ENCODE measurements at places on chromosomes 3 and 15.

GRCh38 chr3:186966406-186966805 is 36.1 kb downstream of the ST6GAL1 start:
- DNase-seq, result no peak

GRCh38 chr3:157027861-157028745 is 131.8 kb downstream of the CCNL1 start:
- DNase-seq, result no peak

DNA sequence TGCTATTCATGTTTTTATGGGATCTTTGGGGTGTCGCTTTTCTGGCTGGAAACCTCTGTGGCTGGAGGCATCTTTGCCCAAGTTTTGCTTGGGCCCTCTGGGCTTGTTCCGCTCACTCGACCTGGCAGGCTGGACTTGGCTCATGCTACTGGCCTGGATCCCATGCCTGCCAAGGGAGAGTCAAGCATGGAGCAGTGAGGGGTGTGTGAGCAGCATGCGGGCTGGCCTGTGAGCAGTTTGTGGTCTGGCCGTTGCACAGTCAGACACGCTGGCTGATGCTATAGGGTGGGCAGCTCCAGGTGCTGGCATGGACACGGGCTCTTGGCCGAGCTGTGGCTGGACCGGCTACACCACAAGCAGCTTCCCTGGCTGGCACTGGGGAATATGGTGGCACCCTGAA is 491.1 kb downstream of the AGBL1 start:
- DNase-seq, result no peak

DNA sequence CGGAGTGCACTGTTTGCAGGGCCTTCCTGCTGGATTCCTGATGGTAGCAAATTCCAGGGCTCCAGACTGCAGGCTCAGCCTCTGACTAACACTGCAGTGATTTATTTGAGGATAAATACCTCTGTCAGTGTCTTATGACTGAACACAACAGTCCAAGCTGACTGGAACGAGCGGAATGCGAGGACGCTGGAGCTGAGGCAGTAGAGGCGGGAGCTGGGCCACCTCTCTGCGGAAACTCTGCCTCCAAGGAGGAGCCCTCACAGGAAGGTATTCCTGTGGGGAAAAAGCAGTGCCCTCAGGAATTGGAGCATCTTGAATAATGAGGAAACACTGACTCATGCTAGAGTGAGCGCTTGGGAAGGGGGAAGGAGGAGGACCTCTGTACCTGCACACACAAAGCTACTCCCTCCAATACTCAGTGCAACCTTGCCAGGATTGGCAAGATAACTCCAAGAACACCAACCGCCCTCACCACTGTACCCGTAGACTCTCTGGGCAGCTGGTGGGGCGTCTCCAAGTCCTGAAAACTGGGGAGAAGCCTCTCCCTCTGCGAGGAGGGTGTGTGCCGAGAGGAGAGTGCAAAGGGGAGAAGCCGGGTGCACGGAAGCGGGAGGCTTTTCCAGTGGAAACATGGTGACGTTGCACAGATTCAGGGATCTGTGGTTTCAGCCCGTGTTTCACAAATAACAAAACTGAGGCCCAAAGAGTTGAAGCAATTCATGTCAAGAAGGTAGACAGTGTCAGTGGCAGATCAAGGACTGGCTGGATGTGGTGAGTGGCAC is 43.0 kb downstream of the VGLL4 start:
- no peak for DNase-seq

DNA sequence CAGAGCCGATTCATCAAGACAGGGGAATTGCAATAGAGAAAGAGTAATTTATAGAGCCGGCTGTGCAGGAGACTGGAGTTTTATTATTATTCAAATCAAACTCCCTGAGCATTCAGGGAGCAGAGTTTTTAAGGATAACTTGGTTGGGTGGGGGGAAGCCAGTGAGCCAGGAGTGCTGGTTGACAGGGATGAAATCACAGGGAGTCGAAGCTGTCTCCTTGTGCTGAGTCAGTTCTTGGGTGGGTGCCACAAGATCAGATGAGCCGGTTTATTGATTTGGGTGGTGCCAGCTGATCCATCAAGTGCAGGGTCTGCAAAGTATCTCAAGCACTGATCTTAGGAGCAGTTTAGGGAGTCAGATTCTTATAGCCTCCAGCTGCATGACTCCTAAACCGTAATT is 95.4 kb upstream of the CCDC80 start:
- DNase-seq, result no peak

DNA sequence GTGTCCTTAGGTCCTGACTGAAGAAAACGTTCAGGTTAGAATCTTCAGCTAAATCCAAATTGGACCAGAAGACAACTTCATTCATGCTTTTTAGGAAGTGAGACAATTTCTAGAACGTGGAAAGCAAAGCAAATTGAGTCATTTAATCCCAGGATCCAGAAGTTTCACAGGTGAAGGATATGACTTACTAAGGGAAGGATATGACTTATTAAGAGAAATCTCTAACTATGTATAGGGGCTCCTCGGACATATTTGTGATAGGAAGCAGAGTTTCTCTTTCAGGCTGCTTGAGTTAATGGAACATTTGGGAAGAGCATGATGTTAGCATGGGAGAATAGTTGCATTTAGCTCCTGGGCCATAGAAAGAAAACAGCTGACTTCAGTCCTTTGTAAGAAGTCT is 16.1 kb upstream of the PLOD2 start:
- DNase-seq, result no peak

GRCh38 chr15:97482521-97482920 is 478.0 kb upstream of the ARRDC4 start:
- no peak for DNase-seq

- no peak for DNase-seq
Measured at GRCh38 chr3:88742674-88743507, 364.5 kb upstream of the EPHA3 start.

GRCh38 chr3:57735405-57735804 is 20.7 kb upstream of the SLMAP start:
- DNase-seq, result no peak

GRCh38 chr3:14802381-14802731 is 16.4 kb upstream of the FGD5 start:
- no peak for DNase-seq

GRCh38 chr3:180265551-180265950 is 228.8 kb upstream of the PEX5L start:
- no peak for DNase-seq

- DNase-seq, result no peak
Measured at GRCh38 chr15:51117270-51117669, 22.6 kb upstream of the TNFAIP8L3 start.

GRCh38 chr3:126961191-126961790 is 21.6 kb upstream of the PLXNA1 start:
- no peak for DNase-seq

DNA sequence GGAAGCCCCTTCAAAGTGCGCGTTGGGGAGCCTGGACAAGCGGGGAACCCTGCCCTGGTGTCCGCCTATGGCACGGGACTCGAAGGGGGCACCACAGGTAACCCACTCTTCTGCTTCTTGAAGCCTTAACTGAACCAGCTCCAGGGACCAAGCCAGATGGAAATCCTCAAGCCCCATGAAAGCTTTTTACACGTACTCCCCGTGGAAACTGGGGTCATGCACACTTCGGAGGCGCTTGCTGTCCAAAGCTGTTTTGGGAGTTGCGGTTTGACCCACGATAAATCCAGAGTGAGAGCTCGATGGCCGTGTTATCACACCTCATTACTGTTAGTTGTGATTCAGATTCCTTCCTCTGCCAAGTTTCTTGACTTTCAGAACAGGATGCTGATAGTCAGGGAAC is 47.5 kb downstream of the DNASE1L3 start:
- DNase-seq, result no peak

GRCh38 chr3:156601497-156601896 is 46.6 kb upstream of the SSR3 start:
- DNase-seq, result no peak

DNA sequence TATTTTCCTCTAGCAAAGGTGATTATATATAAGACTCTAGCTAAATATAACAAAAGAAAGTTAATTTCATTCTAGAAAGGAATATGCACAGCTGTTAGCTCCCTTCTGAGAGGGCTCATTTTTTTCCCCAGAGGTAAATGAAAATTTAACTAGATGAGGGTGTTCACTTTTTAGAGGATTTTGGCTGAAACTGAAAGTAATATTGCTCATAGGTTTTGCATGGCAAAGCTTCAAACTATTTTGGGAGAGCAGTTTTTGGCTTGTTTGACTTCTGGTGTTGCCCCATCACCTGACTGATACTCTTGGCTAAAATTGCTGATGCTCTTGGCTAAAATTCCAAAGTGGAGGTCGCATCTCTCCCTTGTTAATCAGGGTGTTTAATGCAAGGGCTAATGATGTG is 311.9 kb downstream of the EDEM1 start:
- no peak for DNase-seq

- DNase-seq, result no peak
Measured at GRCh38 chr3:88912294-88912877, 195.0 kb upstream of the EPHA3 start.

GRCh38 chr3:10366651-10367101 is 45.8 kb upstream of the SEC13 start:
- DNase-seq, result no peak

DNA sequence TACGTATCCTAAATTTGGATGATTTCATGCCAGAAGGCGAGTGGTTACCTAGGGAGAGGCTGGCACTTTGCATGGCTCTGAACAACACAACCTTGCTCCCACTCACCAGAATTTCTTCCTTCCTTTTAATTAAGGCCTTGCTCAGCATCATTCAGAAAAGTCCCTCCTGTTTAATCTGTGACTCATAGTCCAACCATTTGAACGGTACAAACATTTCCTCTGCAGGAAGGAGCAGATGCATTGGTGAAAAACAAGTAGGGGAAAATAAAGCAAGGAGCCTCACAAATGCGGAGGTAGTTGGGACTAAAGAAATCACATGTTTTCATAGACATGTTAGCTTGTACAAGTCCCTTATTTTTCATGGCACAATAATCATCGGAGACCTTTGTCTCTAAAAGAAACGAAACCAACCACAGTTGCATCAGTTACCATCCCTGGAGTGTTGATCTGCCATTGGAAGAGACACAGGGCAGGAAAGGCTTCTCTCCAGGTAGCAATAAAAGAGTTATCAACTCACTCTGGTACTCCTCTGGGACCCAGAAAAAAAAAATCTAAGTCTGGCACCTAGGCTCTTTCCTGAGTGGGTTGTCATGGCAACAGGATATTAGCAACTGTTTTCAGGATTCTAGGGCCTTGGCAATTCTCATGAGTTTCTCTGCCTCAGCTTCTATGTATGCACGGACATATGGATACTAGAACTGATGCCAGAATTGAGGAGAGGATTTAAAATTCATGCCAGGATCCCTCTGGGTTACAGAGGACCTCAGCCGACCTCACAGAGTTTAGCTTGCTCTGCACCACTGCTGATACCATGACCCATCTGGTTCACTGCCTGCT is 255.4 kb upstream of the ARPP21 start:
- no peak for DNase-seq

DNA sequence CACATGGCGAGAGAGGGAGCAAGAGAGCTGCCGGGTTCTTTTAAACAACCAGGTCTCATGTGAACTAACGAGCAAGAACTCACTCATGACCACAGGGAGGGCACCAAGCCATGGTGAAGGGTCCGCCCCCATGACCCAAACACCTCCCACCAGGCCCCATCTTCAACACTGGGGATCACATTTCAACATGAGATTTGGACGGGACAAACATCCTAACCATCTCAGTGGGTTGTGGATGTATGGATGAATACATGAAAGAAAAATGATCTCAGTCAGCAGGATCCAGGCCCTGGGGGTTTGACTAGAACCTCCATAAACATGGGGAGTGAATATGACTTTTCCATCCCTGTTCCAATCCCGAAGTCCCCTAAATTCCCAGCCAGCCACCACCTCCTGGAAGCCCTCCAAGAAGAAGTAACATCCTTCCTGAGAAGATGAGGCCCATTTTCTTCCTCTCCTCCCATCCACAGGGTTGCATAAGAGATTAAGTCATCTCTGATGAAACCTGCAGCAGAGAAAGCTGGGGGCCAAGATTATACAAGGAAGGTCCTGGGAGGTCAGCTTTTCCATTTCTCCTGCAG is 9.5 kb downstream of the CAV3 start:
- no peak for DNase-seq

DNA sequence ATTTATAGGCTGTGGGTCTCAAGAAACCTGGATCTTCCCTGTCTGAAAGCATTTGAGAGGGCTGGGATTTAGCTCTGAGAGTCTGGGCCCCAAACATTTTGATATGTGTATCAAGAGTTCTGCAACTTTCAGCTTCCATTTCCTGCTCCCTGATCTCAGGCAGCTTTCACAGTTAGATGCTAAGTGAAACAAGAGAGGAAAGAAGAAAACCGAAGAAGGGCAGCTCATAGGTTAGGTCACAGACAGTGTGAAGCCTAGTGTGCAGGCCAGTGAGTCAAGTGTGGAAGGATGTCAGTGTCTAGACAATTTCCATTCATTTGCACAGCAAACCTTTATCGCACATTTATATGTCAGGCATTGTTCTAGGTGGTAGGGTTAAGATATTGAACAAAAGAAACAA is 173.6 kb upstream of the PROK2 start:
- DNase-seq, result no peak

DNA sequence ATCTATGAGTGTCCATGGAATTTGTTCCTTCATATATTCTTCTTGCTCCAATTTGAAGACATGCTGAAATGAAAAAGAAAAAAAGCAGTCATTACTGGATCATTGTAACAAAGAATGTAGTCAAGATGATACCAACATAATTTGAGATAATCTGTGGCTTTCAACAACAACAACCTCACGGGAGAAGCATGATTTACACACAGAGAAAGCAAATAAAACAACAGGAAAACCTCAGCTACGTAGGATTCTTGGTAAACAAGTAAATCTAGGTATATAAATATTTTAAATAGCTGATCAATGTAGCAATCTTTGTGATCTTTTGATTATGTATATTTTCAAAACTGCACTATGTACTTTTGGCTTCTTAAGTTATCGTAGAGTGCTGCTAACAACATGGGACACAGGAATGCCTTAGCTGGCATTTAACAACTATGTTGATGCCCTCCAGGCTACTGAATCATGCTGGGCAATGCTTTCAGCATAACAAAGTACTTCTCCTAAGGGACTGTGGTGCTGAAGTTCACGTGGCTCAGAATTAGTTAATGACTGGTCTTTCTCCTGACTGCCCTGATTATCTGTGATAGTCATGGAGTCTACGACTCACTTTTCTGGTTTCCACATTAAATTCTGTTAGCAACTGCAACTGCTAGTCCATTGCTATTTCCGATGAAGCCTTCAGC is 96.5 kb upstream of the MYO5C start:
- no peak for DNase-seq

- no peak for DNase-seq
Measured at GRCh38 chr3:8607234-8608040, 37.2 kb downstream of the SSUH2 start.

DNA sequence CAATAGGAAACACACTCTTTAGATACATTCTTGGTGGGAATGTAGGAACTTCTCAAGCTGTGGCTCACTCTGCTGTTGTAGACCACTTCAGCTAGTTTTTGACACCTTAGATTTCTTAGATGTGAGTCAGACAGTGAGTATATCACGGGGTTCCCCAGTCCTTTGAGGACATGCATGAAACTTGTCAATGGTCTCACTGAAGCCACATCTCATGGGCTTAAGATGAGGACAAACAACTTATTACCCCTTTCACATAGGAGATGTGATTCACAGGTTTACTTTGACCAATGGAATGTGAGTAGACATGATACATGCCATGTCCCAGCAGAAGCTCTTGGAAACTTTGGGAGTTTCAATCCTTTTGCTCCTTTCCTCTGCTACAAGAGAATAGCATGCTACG is 325.5 kb downstream of the CHST2 start:
- DNase-seq, result no peak

GRCh38 chr15:35349916-35350315 is 196.0 kb downstream of the DPH6 start:
- no peak for DNase-seq
